Muscle of leg (tissue), 16 donors: ENCODE measurements at places on chromosomes 16 and 17. TPM values are rescaled to one million over a fixed set of nuclear protein-coding genes. Genes with fewer than 3 reads are reported as not detected.

- peak; percentile 77 for DNase-seq
- peaks cover 10% of the 10 kb centered on the region for H3K36me3 ChIP-seq
- H3K27me3 ChIP-seq, result no peaks in the 10 kb centered on the region
- no peak overlapping the region for H3K4me3 ChIP-seq
- H3K4me1 ChIP-seq, result peaks cover 32% of the 10 kb centered on the region
- peak overlapping the region; percentile 18 for H3K27ac ChIP-seq
Observed at GRCh38 chr17:19304209-19304608, 58.3 kb downstream of the B9D1 start.

DNA sequence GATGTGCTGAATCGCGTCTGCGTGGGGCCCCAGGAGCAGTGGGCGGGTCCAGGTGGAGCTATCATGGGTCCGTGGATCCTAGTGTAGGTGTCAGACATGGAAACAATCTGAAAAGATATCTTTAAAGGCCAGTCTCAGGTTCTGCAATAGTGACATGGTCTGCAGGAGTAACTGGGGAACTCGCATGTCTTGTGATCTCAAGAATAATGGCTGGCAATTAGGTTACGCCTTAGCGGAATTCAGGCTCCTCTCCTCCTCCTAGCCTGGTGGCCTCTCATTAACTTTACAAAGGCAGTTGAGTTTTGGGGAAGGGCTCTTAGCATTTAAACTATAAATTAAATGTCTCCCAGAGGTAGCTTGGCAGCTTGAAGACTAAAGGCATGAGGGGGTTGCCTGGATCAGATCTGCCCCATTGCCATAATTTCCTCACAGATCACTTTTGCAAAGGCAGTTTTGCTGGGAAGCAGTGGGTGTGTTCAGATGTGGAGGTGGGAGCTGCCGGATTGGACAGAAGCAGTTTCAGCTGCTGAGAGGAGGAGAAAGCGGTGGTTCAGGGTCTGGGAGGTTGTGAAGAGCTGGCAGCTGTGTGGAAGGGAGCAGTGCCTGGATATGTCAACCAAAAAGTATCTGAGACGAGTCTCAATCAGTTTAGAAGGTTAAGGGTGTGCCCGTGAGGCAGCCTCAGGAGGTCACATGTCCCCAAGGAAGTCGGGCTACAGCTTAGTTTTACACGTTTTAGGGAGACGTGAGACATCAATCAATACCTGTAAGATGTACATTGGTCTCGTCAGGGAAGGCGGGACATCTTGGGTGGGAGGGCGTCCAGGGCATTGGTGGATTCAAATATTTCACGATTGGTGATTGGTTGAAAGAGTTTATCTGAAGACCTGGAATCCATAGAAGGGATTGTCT is 2.7 kb downstream of the TBCD start:
- no peaks in the 10 kb centered on the region for H3K27me3 ChIP-seq
- H3K4me1 ChIP-seq, result peaks cover 17% of the 10 kb centered on the region
- peaks cover 4% of the 10 kb centered on the region for H3K36me3 ChIP-seq
- H3K27ac ChIP-seq, result no peak overlapping the region

The KRTAP4-5 gene
- not detected for total RNA-seq

DNA sequence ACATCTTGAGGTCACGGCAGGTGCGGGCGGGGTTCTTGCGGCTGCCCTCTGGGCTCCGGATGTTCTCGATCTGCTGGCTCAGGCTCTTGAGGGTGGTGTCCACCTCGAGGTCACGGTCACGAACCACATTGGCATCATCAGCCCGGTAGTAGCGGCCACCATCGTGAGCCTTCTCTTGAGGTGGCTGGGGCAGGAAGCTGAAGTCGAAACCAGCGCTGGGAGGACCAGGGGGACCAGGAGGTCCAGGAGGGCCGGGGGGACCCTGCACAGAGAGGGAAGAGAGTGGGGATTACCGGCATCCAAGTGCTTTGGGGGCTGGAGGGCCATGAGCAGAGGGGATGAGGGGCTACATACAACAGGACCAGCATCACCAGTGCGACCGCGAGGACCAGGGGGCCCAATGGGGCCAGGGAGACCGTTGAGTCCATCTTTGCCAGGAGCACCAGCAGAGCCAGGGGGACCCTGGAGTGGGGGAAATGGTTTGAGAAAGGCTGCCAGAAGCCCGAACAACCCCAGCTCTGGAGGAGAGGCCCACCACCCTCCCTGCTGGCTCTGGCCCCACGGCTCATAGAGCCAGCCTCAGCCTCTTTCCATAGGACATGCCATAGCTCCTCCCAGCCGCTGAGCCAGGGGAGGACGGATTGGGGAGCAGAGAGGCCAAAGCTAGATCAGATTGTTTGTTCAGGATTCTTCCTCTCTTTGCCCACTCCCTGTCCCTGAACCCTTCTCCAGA is 14.6 kb downstream of the COL1A1 start:
- H3K4me3 ChIP-seq, result no peak overlapping the region
- H3K27me3 ChIP-seq, result no peaks in the 10 kb centered on the region
- peak; percentile 93 for DNase-seq
- H3K27ac ChIP-seq, result peak overlapping the region; percentile 72
- H3K4me1 ChIP-seq, result peaks cover 51% of the 10 kb centered on the region

GRCh38 chr17:43888548-43888947 is 18.8 kb downstream of the MPP2 start:
- DNase-seq, result no peak
- no peaks in the 10 kb centered on the region for H3K27me3 ChIP-seq
- no peak overlapping the region for H3K27ac ChIP-seq
- H3K36me3 ChIP-seq, result no peaks in the 10 kb centered on the region
- H3K4me3 ChIP-seq, result no peak overlapping the region
- H3K4me1 ChIP-seq, result peaks cover 14% of the 10 kb centered on the region

The COL1A1 gene
- total RNA-seq, result 4,027 TPM

- H3K4me3 ChIP-seq, result no peak overlapping the region
- H3K4me1 ChIP-seq, result peaks cover 43% of the 10 kb centered on the region
- no peaks in the 10 kb centered on the region for H3K27me3 ChIP-seq
- no peak overlapping the region for H3K27ac ChIP-seq
Observed at GRCh38 chr16:85634747-85635544, 21.8 kb downstream of the GSE1 start.

The ALOX15B gene
- 0.31 TPM for total RNA-seq

The NR1D1 gene
- total RNA-seq, result 1.7 TPM

The OTOP2 gene
- total RNA-seq, result not detected

GRCh38 chr17:77957235-77957856 is 1.2 kb upstream of the TNRC6C start:
- H3K4me3 ChIP-seq, result peak overlapping the region; percentile 70
- no peaks in the 10 kb centered on the region for H3K36me3 ChIP-seq
- no peak overlapping the region for H3K27ac ChIP-seq
- peaks cover 51% of the 10 kb centered on the region for H3K27me3 ChIP-seq
- peak; percentile 35 for DNase-seq

The AXIN2 gene
- 17.7 TPM for total RNA-seq

The UMOD gene
- total RNA-seq, result not detected
